Dermis blood vessel endothelial cell (primary cell): ENCODE measurements at places on chromosomes 3 and 15. TPM values are rescaled to one million over a fixed set of nuclear protein-coding genes. Genes with fewer than 3 reads are reported as not detected.

CACNA2D2 gene
- not detected in 2 replicates for total RNA-seq

PIF1 gene
- 5.4 and 16.5 TPM in 2 replicates for total RNA-seq

TP63 gene
- total RNA-seq: not detected in 2 replicates

FOXL2NB gene
- total RNA-seq: under 0.01 TPM in 1 of 2 replicates, not detected in the other

IQCB1 gene
- 10.6 and 15.5 TPM in 2 replicates for total RNA-seq

IL16 gene
- 2.6 and 3.6 TPM in 2 replicates for total RNA-seq

CYP8B1 gene
- total RNA-seq: not detected in 2 replicates

ASTE1 gene
- 5.7 and 7.5 TPM in 2 replicates for total RNA-seq

LPP gene
- total RNA-seq: 45.8 and 57.7 TPM in 2 replicates

ANKRD34C gene
- not detected in 2 replicates for total RNA-seq

LDHAL6B gene
- not detected in 2 replicates for total RNA-seq

GOLGA6D gene
- total RNA-seq: not detected in 2 replicates

NPAP1 gene
- not detected in 2 replicates for total RNA-seq

LTF gene
- total RNA-seq: 0.51 and 0.93 TPM in 2 replicates

KNL1 gene
- 7.5 and 37.5 TPM in 2 replicates for total RNA-seq

GOLGA8S gene
- 0.05 TPM in 1 of 2 replicates, not detected in the other for total RNA-seq

RLBP1 gene
- total RNA-seq: not detected in 2 replicates

AQP9 gene
- under 0.01 TPM in 1 of 2 replicates, not detected in the other for total RNA-seq

GOLGA6L10 gene
- total RNA-seq: 0.17 and 0.65 TPM in 2 replicates

ITIH3 gene
- 0.19 and 0.34 TPM in 2 replicates for total RNA-seq

CHRNA7 gene
- 0.34 and 0.79 TPM in 2 replicates for total RNA-seq

KCNMB2 gene
- total RNA-seq: not detected in 2 replicates

GAP43 gene
- not detected in 2 replicates for total RNA-seq

ARPIN gene
- total RNA-seq: 14.8 and 15.7 TPM in 2 replicates

SUSD5 gene
- 1.7 and 2.3 TPM in 2 replicates for total RNA-seq

CCR8 gene
- total RNA-seq: not detected in 2 replicates

ITIH1 gene
- not detected in 2 replicates for total RNA-seq

C15orf62 gene
- total RNA-seq: 1.0 and 2.1 TPM in 2 replicates

CFAP92 gene
- total RNA-seq: 1.9 and 2.4 TPM in 2 replicates

UBXN7 gene
- 18.0 and 27.5 TPM in 2 replicates for total RNA-seq

MOBP gene
- total RNA-seq: 0.19 TPM in 1 of 2 replicates, not detected in the other

PLEKHO2 gene
- 61.3 and 65.9 TPM in 2 replicates for total RNA-seq

ABTB1 gene
- total RNA-seq: 12.8 and 14.4 TPM in 2 replicates

PRR20G gene
- not detected in 2 replicates for total RNA-seq

ERICH6 gene
- total RNA-seq: not detected in 2 replicates

ZBTB47 gene
- total RNA-seq: 13.9 and 19.6 TPM in 2 replicates

ST8SIA2 gene
- under 0.01 TPM in 1 of 2 replicates, not detected in the other for total RNA-seq

TM4SF4 gene
- not detected in 2 replicates for total RNA-seq

FAM174B gene
- 31.1 and 37.7 TPM in 2 replicates for total RNA-seq

OIP5 gene
- total RNA-seq: 3.6 and 14.1 TPM in 2 replicates

LPCAT4 gene
- total RNA-seq: 8.5 and 9.5 TPM in 2 replicates

CLDN1 gene
- total RNA-seq: 0.68 and 0.79 TPM in 2 replicates

ASB14 gene
- not detected in 2 replicates for total RNA-seq

OCA2 gene
- not detected in 2 replicates for total RNA-seq

TEX55 gene
- not detected in 2 replicates for total RNA-seq

GP5 gene
- under 0.01 and 0.28 TPM in 2 replicates for total RNA-seq

NIT2 gene
- 6.5 and 8.4 TPM in 2 replicates for total RNA-seq
